ENCODE measurements at places on chromosomes 5 and 9. TPM values are rescaled to one million over a fixed set of nuclear protein-coding genes. Genes with fewer than 3 reads are reported as not detected.

DNA sequence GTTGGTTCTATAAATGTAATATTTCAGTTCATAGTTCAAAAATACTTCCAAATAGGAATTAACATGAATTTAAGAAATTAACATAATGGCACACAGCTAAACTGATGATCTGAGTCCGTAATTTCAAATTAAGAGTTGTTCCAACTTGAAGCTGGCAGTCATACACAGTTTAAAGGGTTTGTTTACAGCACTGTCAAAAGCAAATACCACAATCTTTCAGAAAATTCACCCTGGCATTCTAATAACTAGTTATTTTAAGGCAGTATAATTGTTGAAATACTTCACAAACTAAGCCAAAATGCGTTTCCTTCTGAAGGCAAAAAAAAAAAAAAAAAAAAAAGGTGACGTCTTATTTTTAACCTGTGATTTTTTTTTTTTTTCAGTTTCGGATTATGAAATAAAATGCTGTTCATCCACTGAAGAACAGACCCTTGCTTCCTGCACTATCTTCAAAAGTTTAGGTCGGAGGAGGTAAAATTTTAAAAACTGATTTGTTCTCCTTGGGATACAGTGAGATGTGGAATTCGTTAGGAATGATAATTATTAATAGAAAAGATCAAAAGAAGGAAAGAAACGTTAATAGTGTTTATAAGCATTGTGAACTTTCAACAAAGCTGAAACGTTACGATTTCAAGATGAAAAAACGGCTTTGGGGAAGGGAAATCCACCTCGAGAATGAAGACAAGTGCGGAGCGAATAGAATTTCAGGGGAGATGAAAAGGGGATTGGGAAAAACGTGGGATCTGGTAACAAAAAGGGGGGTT is 850 bp downstream of the IL6ST start:
- peak; percentile 60 for DNase-seq

- no peak for DNase-seq
Observed at GRCh38 chr5:163330723-163331668, 106.4 kb upstream of the CCNG1 start.

- no peak for DNase-seq
Observed at GRCh38 chr9:113178087-113178486, 27.3 kb downstream of the SLC31A2 start.

The JAKMIP2 gene
- total RNA-seq: 1.2 TPM

- DNase-seq: no peak
Observed at GRCh38 chr9:99023831-99024230, 80.1 kb downstream of the COL15A1 start.

The ANKRD31 gene
- total RNA-seq: 0.73 TPM

The PCDHA9 gene
- total RNA-seq: not detected

DNA sequence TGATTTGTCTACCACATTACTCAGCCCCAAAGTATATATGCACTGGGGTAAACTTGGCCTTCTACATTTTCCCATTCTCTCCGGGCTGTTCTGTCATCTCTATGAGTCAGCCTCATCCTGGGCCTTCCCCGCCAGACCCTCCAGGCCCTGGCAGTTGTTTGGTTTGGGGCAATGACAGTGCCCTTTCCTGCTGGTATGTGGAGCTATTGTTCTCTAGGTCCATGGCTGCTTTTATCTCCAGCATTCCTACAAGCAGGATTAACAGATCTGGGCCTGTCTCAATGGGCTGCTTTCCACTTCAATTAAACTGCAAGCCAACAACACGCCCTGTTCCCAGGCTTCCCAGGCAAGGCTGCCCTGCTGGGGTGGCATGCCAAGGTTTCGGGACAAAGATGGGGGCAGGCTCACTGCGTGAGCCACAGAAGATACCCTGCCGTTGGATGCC is 136.4 kb downstream of the SLIT3 start:
- no peak for DNase-seq

The STOML2 gene
- total RNA-seq: 45.3 TPM

DNA sequence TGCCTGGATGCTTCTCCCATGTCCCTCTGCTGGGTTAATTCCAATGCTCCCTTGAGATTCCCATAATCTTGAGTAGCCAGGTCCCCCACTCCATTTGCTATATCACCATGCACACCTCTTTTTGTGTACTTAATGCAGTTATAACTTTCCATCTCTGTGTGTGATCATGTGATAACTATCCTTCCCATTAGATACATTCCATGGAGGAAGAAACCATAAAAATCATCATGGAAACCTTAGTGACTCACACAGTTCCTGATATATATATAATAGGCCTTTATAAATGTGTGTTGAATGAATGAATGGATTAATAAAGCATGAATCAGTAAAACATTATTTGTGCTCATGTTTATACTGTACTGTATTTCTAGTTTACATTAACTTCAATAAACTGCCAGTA is 104.6 kb downstream of the PCSK5 start:
- no peak for DNase-seq

All from CD4-positive, alpha-beta memory T cell (primary cell).